ENCODE measurements at places on chromosomes 16 and 17.

DNA sequence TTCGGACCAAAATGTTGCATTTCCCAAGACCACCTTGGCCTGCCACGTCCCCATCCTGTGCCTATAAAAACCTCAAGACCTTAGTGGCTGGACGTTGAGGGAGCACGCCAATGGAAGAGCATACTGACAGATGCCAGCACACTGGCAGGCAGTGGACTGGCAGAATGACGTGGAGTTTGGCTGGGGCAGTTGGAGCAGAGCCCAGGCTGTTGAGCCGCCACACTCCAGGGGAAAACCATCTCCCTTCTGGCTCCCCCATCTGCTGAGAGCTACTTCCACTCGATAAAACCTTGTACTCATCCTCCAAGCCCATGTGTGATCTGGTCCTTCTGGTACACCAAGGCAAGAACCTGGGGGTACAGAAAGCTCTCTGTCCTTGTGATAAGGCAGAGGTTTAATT is 494.1 kb downstream of the CDH11 start:
- DNase-seq, result no peak

GRCh38 chr17:45702666-45703266 is 81.4 kb upstream of the CRHR1 start:
- peak; percentile 14 for DNase-seq

- no peak for DNase-seq
These were observed 4.4 kb upstream of the FBF1 start for GRCh38 chr17:75945211-75945610.

- no peak for DNase-seq
These were observed 441.1 kb upstream of the RBFOX1 start for GRCh38 chr16:6891496-6891895.

- no peak for DNase-seq
These were observed 5.9 kb downstream of the TEX2 start for GRCh38 chr17:64256913-64257807.

- DNase-seq, result no peak
These were observed 63.3 kb upstream of the IRX5 start for GRCh38 chr16:54867302-54867832.

DNA sequence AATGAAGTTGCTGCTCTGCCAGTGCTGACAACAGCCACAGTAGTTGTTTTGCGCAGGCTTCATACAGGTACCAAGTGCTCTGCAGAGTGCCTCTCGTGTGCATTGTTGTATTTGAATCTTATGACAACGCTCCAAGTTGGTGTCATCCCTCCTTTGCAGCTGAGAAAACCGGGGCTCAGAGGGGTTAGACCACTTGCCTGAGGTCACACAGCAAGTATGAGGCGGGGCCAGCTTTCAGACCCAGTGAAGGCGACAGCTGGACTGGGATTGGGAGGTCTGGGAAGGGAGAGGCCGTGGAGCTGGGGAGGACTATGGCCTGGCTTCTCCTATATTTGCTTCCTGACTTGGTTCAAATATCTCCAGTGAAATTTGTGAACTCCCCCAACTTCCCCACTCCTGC is 33.2 kb downstream of the WNT9B start:
- DNase-seq, result no peak

- DNase-seq, result no peak
These were observed 228.9 kb upstream of the TNRC6C start for GRCh38 chr17:77729587-77729986.

- peak; percentile 62 for DNase-seq
These were observed 24.8 kb downstream of the MYO18A start for GRCh38 chr17:29155227-29155965.

- DNase-seq, result no peak
These were observed 277.1 kb upstream of the SDK2 start for GRCh38 chr17:73921306-73921705.

DNA sequence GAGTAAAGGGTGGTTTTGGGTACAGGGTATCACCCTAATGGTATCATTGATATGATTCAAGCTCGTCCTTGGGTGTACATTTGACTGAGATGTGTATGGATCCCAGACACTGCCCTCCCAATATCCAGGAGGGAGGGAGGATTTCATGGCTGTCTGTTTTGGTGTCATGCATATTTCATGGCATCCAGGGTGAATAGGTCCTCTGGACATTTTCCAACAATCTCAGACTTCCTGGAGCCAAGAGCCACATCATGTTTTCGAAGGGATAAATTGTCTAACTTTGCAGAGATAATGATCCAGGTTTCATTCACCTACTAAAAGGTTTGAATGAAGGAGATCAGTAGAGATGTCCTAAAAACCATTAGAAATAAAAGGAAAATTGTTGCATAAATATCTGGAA is 431.9 kb downstream of the SHISA9 start:
- no peak for DNase-seq

DNA sequence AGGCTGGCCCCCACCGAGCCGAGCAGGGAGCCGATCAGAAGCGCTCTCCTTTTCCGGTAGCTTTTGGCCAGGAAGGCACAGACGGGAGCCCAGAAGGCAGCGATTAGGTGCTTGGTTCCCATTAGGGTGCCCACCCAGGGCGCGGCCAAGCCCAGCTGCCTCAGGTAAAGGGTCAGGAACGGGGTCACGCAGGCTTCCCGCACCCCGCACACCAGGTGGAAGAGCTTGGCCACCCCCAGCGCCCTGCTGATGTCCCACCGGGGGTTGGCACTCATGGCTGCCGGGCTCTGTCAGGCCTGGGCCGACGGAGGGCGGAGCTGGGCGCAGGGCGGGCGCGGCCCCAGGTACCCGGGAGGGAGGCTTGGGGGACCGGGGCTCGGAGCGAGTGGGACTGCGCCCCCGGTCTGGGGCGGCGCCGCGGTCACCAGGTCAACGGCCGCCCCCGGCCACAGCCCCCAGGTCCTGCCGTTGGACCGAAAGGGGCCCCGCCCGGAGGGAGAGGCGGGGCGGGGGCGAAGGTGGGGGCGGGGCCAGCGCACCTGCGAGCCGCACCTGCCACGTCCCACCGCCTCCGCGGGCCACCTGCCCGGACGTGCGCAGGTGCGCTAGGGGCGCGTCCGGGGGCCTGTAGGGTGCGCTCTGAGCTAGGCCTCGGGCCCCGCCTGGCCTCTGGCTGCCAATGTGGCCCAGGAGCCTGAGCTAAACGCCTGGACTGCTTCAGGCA is at the start of gene MFSD6L:
Gene MFSD6L, minus strand, starts transcription at position 520 of the 724 bp plus-strand sequence. Its CDS starts 245 bp downstream, at position 275.
- DNase-seq, result no peak

GRCh38 chr17:7579001-7579833 is at the start of gene CD68:
Gene CD68 (plus strand): TSS chr17:7579638. CDS start chr17:7579678, 40 bp downstream.
- DNase-seq, result peak; percentile 93

DNA sequence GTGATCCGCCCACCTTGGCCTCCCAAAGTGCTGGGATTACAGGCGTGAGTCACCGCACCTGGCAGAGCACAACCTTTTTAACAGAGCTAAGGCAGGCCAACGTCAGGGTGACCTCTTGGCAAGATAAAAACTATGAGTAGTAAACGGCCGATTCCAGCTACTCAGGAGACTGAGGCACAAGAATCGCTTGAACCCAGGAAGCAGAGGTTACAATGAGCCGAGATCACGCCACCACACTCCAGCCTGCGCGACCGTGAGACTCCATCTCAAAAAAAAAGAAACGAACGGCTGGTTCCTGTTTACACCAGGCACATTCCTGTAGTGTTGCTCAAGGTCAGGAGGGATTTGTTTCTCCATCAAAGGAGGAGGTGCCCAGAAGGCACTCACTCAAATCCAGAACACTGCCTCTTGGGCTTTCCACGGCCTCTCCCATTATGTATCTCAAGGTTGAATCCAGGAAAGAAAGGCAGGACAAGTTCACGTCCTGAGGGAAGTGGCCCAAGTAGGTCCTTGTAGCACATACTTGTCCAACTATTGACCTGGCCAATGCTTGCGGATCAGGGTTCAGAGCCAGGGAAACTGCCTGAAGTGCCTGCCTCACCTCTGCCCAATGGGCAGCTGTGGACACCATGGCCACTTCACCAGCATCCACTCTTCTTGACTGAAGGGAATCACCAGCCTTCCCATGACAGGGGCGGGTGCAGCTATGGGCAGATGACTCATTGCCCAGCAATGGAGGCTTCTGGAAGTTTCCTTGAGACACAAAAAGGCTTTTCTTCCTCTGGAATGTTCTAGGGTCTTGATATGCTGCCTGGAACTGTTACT is 13.5 kb downstream of the KNOP1 start:
- no peak for DNase-seq

GRCh38 chr16:84647828-84648594 is at the start of gene KLHL36:
Gene KLHL36 (plus strand): TSS chr16:84648511. CDS start chr16:84650868, 2,357 bp downstream.
- no peak for DNase-seq

DNA sequence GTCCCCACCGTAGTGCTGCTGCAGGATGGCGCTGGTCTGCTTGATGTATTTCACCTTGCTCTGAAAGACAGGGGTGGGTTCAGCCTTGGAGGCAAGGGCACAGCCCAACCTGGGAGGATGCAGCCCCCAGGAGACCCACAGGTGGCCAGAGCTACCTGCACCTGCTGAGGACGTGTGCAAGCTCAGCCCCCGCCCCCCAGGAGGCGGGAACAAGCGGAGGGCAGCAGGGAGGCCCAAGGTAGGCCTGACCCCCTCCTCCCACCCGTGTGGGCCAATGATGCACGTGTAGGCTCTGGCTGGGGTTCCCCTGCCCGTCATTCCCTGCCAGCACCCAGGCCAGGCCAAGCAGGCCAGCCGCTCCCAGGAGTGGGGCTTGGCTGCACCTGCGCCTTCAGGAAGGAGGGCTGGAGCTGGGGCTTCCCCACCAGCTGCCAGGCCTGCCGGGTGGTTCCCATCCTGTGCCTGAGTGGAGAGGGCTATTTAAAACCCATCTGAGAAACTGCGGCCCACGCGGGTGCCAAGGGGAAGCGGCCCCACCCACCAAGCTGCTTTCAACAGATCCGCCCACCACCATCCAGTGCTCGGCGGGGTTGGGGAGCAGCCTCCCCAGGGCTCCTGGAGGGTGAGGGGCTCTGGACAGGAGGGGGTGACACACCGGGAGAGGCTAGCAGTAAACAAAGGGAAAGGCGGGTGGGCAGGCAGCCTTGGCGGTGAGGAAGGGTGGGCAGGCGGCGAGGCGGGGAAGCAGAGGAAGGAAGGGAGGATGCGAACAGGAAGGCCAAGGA is 3.8 kb downstream of the NTHL1 start:
- no peak for DNase-seq

- DNase-seq, result no peak
These were observed 5.3 kb downstream of the DDX52 start for GRCh38 chr17:37637956-37638355.

DNA sequence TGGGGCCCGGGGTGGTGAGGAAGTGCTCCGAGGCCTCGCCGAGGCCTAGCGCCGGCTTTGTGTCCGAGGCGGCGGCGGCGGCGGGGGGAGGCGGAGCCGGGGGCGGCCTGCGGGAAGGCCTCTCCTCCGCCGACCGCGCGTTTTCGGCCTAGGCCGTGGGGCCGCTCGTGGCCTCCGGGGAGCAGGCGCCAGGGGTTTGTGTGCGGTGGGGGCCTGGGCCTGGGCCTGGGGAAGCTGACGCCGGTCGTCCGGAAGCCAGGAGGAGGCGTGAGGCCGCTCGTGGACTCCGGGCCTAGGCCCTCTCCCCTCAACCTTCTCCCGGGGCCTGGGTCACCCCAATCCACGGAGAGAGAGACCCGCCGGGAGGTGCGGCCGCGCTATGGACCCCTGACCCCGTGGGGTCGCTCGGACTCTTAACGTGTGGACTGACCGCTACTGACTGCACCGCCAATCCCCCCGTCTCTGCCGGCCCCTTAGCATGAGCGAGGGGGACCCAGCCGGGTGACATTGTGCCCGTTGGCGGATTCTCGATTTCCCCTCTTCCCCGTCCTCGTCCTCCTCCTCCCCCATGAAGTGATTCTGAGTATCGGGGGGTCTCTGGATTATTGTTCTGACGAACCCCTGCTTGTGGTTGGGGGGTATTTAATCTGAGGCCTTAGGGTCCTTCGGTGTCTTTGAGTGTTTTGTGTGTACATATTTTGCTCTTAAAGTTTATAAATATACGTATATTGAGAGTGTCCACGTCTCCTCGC is 660 bp downstream of the RBBP6 start:
- no peak for DNase-seq

DNA sequence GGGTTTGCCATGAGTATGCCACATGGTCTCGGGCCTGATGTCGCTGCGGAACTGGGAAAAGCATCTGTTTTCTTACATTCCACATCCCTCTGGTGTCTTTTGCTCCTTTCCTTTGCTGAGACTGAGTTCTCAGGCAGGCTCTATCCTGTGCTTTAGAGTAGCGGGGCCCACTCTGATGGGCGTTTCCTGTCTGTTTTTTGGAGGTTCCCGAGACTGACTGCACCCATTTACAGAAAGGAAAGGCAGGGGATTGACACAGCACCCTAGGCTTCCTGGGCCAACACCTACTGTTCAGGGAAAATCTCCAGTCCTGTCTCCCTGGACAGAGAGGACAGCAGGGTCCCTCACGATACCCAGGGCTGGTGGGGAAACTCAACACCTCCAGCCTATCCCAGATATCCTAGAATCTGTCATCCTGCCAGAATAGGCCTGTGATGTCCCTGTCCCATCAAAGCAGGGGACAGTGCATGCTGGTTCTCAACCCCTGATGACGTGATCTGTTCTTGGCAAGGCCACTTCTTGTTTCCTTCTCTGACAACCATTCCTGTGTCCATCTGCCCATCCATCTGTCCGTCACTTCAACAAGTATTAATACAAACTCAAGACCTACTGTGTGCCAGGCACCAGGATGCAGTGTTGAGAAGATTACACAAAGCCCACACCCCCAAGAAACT is 42.2 kb downstream of the ACTG1 start:
- DNase-seq, result no peak

Measured in KBM-7 (cell line).